Dermis blood vessel endothelial cell (primary cell): ENCODE measurements at places on chromosomes 6 and 20.

GRCh38 chr20:40467067-40467466 is 222.0 kb downstream of the MAFB start:
- DNase-seq: no peak

DNA sequence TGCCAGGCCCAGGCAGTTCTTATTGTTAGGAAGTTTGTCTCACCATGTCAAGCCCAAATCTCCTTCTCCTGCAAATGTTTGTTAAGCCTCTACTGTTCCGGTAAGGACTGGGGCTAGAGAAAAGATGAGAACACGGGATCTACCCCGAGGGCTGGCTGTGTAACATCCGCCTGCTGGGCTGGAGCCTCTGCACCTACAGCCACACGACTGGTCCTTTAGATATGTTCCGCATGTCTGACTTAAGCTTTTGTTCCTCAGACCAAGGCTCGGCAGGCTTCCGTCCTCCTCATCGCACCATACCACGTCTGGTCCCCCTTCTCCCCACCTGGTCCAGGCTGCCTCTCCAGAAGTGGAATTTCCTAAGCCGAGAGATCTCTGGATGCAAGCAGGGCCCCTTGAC is 2.6 kb downstream of the GHRH start:
- no peak for DNase-seq

DNA sequence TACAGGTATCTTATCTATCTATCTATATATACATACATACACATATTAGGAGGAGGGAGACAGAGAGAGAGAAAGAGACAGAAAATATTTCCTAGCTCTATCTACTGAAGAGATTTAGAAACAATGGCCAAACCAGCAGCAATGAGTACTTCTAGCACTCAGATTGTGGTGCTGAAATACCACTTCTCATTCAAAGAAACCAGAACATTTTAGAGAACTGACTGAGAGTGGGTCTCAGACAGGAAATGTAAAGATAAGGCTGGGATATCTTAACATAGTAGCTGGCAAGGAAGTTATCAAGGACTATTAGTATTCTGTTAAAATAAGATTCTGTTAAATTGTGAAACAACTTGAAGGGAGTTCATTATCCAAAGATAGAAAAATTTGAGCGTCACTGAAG is 57.0 kb downstream of the DNAAF9 start:
- no peak for DNase-seq

- no peak for DNase-seq
Observed at GRCh38 chr6:125954735-125955339, 1.7 kb upstream of the HINT3 start.

DNA sequence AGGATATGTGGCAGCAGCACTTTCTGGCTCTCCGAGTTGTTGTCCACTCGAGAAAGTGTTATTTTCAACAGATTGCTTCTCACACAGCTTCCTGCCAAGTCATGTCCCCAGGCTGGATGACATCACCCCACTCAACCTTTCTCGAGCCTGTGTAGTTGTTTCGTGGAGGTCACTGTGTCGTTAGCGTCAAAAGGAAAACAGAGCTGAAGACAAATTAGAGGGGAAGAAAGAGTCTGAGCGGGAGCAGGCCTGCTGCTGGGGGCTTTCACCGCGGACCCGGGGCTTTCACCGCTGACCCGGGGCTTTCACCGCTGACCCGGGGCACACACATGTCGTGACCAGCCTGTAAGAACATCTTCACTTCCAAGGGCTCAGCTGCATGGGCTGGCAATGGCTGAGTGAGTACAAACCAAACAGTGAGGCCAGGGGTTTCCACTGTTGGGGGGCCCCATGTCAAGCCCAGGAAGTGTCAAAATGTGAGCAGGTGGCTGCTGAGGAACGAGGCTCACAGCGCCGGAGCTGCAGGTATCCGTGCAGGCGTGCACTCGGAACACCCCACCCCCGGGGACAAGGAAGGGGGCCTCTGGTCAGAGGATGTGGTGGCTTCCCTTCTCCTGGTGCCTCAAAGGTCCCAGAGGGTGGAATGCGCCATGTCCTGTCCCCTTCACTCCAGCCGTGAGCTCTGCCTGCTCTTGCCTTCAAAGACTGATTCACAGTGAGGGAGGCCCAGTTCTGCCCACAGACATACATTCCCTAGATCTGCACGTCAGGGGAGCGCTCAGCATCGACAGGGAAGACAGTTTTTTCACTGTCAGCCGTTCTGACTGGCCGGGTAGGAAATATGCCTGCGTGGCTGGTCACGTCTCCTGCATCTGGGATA is 365.9 kb downstream of the TAF4 start:
- DNase-seq: no peak

- DNase-seq: no peak
Observed at GRCh38 chr6:143705569-143705968, 27.8 kb downstream of the PHACTR2 start.

DNA sequence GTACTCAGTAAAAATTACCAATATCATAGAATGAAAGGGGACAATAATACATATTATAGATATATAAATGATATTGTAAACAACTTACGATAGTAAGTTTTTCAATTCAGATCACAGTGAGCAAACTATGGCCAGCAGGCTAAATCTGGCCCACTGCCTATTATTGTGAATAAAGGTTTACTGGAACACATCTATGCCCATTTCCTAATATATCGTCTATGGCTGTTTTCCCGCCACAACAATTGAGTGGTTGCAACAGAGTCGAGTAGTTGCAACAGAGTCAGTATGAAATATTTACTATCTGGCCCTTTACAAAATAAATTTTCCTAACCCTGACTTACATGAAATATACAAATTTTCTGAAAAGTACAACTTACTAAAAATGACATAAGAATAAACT is 297.3 kb upstream of the KCNQ5 start:
- DNase-seq: no peak

GRCh38 chr6:6405031-6405430 is 84.6 kb upstream of the F13A1 start:
- DNase-seq: no peak

DNA sequence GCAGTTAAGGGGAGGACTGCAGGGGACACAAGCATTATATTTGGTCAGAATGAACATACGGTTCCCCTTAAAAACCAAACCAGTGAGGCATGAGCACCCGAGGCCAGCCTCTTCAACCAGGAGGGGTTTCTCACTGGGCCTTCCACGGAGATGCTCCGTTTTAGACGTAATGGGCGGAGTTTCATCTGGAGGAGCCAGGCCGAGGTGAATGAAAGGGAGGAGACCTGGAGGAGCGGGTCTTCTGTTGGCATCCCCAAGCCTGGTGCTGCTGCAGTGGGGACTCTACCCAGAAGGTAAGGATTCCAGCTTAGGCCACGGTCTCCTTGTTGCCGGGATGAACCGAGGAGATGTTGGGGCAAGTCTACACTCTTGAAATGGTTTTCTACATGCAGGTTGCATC is 47.4 kb downstream of the ADNP start:
- DNase-seq: no peak

GRCh38 chr6:28794175-28795002 is 129.4 kb downstream of the TRIM27 start:
- peak; percentile 60 for DNase-seq

DNA sequence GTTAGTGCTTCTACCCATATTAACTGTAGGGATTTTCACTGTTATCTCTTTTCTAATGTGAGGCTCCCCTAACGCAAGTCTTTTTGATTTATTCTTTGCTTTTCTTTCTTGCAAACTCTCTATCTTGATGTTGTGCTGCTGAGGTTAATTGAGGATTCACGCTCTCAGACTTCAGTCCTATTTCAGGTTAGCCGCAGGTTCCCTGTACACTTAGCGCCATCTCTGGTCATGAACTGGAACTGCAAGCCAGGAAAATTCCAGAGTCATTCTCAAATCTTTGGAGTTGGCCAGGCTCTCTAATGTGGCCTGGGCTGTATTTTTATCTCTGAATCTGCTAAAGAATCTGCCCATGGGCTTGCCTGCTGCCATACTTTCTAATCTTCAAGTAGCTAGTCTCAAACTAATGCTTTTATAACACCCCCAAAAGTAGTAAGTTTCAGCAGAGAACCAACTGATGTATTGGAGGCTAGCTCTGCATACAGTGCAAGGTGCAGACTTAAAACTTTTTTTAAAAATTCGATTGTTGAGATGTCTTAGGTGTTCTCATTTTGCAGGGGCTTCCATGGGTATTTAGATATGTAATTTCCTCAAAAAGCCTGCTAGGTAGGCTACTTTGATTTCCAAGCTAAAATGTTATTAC is 91.1 kb upstream of the OPRM1 start:
- peak; percentile 50 for DNase-seq

DNA sequence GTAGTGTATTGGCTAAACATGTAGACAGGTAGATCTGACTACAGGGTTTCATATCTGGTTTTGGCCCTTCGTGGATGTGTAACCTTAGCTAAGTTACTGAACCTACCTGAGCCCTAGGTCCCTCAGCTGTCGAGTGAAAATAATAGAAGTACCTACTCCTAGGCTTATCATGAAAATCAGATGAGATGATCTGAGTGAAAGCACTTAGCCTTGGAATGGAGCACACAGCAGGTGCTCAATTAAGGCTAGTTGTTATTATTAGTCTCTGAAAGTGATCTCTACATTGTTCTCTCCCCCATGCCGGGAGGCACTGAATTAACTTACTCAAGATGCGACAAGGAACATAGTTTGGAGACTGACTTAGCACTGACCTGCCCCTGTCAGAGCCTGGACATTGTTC is 174.7 kb upstream of the ZNF217 start:
- DNase-seq: no peak

GRCh38 chr6:99521633-99522151 is 6.5 kb upstream of the USP45 start:
- no peak for DNase-seq

- DNase-seq: no peak
Observed at GRCh38 chr6:130913120-130913519, 85.9 kb downstream of the SMLR1 start.

DNA sequence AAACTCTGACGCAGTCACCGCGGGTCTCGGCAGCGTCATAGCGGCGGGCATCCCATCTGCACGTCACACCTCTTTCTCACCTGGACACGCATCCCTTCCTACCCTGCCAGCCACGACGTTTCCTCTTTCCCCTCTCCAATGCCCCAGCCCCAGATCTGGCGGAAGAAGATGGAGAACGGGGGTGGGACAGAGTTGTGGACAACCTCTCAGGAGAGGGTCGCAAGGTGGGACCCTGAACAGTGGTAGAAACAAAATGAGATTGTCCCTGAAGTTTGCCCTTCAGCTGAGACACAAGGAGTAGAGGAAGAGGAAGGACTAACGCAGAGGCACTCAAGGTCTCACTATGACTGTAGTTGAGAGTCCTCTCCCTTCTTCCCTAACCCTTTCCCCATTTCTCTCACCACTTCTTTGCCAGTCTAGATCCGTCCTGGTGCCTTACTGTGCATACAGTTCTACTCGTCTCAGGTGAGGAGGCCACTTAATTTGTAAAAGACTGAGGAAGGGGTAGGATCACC is 562 bp downstream of the TRIM39 start:
- DNase-seq: no peak

GRCh38 chr6:25332655-25333071 is 53.5 kb downstream of the CARMIL1 start:
- no peak for DNase-seq

DNA sequence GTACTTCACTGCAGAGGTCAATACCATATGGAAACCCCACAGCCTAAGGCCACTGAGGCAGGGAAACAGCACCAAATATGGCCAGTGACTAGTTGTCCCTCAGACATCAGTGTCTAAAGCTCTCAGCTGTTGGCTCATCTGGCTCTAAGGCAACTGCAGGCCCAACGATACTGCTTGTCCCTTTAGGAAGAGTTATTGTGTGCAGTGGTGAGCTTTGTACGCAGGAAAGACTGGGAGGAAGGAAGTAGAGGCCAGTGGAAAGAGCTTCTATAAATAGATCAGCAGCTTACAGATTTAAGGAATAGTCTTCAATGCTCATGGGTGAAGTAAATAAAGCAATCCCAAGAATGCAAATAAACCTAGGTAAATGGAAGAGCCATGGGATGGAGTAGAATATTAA is 29.3 kb downstream of the DNAAF9 start:
- DNase-seq: peak; percentile 74

DNA sequence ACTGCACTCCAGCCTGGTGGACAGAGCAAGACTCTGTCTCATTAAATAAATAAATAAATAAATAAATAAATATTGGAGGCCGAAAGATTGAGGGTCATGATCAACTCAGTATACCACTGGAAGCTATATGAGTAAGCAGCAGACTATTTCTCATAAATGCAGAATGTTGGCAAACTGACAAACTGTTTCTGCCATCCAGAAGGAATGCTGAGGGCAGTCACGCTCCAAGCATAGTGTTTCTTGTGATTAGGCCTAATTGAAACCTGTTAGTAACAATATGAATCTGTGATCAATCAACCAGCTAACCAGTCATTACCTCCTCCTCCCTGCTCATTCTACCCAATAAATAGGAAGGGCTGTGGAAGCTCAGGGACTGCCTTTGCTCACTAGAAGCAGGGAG is 15.2 kb upstream of the KCNK15 start:
- peak; percentile 91 for DNase-seq

GRCh38 chr6:1407499-1407990 is 18.2 kb downstream of the FOXF2 start:
- DNase-seq: no peak

GRCh38 chr6:46687619-46688097 is at the start of gene TDRD6:
Gene TDRD6 (plus strand): TSS chr6:46687885. CDS start chr6:46688129, 244 bp downstream.
- no peak for DNase-seq

DNA sequence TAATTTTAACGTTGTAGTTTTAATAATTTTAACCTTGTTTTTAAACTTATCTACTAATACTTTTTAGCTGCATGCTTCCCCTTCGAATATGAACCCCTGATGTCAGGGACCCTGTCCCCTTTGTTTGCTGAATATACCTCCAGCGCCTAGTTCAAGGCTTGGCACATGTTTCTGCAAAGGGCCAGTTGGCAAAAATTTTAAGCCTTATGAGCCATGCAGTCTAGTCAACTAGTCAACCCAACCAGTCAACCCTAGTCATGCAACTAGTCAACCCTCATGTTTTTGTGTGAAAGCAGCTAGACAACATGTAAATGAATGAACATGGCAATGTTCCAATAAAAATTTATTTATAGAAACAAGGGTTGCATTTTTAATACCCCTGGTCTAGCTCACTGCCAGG is 119.8 kb downstream of the BCAS1 start:
- no peak for DNase-seq

DNA sequence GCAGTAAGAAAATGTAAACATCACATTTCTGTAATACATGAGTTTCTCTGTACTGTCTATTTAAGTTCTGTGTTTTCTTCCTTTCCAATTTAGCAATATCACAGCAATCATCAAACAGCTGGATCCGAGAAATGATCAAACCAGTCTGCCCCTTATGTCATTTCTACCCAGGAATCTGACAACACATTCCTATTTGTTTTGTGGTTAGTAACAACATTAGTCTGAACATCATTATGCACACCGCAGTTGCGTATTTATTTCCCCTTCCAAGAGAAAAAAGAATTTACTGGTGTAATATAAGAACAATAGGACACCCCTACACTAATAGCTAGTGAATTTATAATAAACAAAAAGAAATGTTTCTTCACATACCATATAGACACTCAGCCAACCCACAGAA is 179.5 kb downstream of the BTBD9 start:
- DNase-seq: no peak

GRCh38 chr6:14857001-14857400 is 388.9 kb upstream of the JARID2 start:
- no peak for DNase-seq

DNA sequence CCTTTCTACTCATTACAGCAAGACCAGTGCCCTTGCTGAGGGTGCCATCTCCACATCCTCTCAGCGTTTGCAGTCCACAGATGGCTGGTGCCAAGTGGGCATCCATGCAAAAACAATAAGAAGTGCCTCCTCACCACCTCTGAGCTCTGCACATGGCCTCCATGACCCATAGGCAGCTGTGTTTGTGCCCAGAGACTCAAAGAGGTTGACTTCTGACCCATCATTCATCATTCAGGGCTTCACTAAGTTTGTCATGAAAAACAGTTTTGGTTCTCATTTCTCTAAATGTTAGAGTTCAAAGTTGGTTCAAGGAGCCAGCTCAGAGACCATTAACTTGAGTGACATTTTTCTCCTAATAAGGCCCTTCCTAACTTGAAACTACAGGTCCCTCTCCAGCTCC is 512.6 kb upstream of the MAP3K7 start:
- no peak for DNase-seq
